ENCODE measurements at places on chromosomes 7 and 10. TPM values are rescaled to one million over a fixed set of nuclear protein-coding genes. Genes with fewer than 3 reads are reported as not detected.

Gene CLEC2L
- total RNA-seq: not detected

Gene NPC1L1
- 0.10 TPM for total RNA-seq

Gene COX19
- total RNA-seq: 38.3 TPM

- no peak for DNase-seq
Measured at GRCh38 chr7:5607951-5608656, 173.4 kb downstream of the RNF216 start.

DNA sequence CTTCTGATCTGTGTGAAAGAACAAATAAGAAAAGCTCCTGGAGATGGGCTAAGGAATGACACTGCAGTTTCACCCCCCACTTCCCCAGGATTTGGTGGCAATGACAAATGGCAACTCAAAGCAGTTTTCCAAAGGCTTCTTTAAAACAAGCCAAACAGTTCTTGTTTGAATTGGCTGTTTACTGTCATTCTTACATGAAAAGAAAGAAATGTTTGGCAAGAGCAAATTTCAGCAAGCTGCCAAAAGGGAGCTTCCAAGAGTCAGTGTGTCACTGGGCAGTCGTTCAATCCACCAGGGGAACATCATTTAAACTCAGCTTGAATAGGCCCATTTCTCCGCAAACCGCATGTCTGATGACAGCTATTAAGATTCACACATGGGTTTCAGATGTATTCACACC is 119.0 kb upstream of the RHOBTB1 start:
- no peak for DNase-seq

GRCh38 chr10:23096802-23097549 is 1.6 kb downstream of the MSRB2 start:
- no peak for DNase-seq

DNA sequence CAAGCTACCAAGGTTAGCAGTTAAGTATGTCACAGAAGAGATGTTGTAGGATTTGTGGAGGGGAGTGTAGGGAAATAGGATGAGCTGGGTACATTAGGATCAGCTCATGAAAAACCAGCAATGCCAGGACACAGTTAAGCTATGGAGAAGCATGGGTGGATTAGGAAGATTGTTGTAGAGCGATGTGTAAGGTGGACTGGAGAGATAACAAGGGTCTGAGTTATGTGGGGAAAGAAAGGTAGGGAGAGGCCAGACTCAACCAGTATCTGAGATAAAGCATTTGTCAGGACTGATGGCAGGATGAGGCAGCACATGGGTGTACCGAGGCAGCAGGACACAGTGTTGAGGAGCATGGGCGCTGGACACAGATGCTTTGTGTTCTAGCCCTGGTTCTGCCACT is 85.4 kb upstream of the PRR15 start:
- DNase-seq: no peak

DNA sequence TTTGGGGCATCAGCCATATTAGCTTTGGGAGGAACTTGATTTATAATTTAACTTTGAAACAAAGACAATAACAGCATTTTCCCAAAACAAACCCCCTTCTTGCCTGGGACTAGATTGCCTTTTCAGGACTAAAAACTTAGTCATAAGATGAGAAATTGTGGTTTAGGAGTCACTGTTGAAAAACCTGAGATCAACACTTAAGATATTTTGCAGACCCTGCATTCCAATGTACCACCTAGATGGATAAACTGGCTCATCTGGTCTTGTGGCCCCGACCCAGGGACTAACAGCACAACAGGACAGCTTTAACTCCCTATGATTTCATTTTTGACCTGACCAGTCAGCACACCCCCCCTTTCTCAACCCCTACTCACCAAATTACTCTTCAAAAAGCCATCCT is 1165.4 kb downstream of the XPNPEP1 start:
- DNase-seq: no peak

- no peak for DNase-seq
Measured at GRCh38 chr7:100693312-100694097, 545 bp downstream of the GIGYF1 start.

- no peak for DNase-seq
Measured at GRCh38 chr10:3442451-3442990, 269.9 kb upstream of the PITRM1 start.

DNA sequence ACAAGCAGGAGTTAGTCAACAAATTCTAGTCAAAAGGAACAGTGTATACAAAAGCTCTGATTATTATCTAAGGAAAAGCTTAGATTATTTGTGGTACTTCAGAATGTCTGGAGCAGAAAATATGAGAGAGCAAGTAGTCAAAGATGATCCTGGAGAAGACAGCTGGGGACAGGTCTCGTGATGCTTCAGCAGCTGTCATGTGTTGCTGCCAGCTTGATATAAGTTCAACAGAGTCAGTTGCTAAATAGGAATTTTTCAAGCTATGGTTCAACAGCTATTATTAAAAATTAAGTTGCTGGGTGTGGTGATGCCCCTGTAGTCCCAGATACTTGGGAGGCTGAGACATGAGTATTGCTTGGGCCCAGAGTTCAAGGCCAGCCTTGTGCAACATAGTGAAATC is 240.0 kb upstream of the RHOBTB1 start:
- no peak for DNase-seq

DNA sequence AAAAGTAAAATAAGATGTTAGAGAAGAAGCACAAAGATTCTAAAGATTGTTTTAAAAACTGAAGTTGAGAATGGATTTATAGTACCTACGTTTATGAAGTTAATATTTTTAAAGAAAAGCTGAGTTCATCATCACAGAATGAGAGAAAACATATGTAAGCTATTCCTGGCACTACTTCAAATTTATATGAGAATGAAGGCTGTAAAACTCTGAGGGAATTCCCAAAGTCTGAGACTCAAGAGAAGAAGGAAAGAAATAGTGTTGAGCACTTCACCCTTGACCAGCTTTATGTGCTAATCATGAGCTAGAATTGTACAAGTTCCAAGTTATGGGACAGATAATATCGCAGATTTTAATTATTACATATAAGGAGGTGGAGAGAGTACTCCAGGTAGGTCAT is 323.7 kb upstream of the GNAI1 start:
- DNase-seq: no peak
